Stimulated activated CD4-positive, alpha-beta T cell treated with anti-CD3 and anti-CD28 coated beads, Interleukin-2, amount 100 ng/mL, for 24 hours (primary cell): ENCODE measurements at places on chromosomes 7 and 10.

DNA sequence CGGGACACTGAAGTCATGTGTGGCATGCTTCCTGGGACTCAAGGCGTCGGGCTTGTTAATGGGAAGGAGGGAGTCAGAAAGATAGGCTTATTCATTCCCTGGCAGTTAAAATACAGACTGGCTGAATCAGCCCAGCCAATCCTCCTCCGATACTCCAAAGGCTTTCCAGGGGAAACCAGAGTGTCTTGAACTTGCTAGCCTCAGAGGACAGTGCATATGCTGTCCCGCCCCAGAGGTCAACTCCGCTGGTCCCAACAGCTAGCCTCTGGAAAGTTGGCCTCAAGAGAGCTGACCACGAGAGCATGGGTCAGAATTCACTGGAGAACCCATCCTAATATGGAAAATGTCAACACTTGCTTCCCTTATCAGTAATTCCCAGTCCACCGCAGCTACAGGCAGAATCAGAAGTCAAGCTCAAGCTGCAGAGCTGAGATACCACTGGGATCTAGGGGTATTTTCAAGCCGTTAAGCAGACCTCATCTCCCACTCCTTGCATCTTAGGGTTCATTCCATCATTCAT is 43.0 kb downstream of the ELMO1 start:
- no peak for DNase-seq

- DNase-seq = no peak
These were observed 49.0 kb upstream of the TOMM7 start for GRCh38 chr7:22871661-22872060.

GRCh38 chr10:124296813-124297788 is 121.6 kb downstream of the OAT start:
- no peak for DNase-seq

DNA sequence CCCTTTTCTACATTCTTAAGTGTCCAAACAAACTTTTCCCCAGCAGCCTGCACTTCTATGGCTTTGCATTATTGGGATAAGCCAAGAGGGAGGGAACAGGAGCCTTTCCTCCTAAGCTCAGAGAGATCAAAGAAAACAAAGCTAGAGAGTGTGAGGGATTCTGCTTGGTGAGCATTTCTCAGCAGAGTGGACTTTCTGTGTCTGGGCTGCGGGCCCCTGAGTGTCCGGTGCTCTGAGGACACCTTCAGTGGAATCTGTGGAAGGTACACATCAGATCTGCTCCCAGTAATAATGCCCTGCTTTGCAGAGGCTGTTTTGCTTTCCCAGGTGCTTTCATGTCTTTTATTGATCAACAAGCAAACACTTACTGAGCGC is 50.2 kb downstream of the KCNMA1 start:
- DNase-seq = no peak

GRCh38 chr10:94546049-94546900 is 687 bp downstream of the HELLS start:
- no peak for DNase-seq

GRCh38 chr7:117478836-117479224 is 995 bp upstream of the CFTR start:
- no peak for DNase-seq

DNA sequence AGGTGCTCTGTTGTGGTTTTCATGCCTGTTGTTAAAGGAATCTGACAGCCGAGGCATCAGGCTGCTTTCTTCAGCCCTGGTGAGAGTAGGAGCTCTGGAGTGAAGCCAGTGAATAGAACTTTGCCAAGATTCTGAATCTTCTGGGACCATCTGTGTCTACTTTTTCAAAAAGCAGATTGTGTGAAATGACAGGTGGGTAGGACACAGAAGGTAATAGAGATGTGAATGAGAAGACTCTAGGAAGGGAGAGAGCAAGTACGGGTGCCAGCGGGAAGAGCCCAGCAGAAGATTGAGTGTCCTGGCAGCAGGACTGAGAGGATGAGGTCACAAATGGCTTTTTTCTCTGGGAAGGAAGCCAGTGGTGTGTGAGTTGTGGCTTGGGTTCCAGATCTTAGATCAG is 429.2 kb downstream of the SDK1 start:
- DNase-seq = no peak
